Stimulated activated CD4-positive, alpha-beta T cell treated with anti-CD3 and anti-CD28 coated beads, Interleukin-15, amount 100 ng/mL, for 1 hour (primary cell): ENCODE measurements at places on chromosomes 16 and 17.

DNA sequence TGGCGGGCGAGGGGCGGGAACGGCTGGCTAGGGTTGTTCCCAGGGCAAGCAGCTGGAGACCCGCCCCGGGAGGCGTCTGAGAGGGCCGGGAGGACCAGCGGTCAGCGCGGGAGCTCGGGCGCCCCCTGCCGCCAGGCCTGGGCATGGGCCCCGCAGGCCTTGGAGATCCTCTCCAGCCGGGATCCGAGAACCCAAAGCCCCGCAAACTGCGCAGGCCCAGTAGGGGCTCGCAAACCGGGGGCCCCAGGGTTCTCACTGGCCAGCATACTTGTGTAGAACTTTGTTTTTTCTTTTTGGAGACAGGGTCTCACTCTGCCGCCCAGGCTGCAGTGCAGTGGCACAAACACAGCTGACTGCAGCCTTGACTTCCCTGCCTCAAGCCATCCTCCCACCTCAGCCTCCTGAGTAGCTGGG, 20.8 kb upstream of the ZNF423 start:
- no peak for DNase-seq

GRCh38 chr16:82848013-82848412, 221.2 kb downstream of the CDH13 start:
- DNase-seq = no peak

DNA sequence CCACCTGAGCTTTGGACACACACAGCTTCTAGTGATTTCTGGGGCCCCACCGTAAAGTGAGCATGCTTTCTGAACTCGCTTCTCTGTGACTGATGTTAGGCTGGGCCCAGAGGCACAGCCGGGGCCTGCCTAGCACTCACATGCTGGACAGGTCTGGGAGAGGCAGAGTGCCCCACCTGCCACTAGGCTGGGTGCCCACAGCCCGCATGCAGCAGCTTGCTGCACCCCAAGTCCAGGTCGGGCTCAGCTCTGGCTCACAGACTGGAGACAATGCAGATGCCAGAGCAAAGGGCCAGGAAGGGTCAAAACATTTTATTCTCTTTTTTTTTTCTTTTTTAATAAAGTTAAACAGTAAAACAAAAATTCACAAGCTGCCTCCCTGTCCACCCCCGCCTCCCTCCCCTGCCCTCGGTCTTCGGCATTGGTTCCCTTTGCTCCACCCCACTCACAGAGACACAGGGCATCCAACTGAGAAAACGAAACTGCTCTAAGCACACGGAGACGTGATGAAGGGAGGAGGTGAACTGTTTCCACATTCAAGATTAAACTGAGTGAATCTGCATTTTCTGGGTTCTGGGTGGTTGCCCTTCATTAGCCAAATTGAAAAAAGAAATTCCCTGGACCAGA, 9.7 kb downstream of the CNP start:
- DNase-seq = no peak

DNA sequence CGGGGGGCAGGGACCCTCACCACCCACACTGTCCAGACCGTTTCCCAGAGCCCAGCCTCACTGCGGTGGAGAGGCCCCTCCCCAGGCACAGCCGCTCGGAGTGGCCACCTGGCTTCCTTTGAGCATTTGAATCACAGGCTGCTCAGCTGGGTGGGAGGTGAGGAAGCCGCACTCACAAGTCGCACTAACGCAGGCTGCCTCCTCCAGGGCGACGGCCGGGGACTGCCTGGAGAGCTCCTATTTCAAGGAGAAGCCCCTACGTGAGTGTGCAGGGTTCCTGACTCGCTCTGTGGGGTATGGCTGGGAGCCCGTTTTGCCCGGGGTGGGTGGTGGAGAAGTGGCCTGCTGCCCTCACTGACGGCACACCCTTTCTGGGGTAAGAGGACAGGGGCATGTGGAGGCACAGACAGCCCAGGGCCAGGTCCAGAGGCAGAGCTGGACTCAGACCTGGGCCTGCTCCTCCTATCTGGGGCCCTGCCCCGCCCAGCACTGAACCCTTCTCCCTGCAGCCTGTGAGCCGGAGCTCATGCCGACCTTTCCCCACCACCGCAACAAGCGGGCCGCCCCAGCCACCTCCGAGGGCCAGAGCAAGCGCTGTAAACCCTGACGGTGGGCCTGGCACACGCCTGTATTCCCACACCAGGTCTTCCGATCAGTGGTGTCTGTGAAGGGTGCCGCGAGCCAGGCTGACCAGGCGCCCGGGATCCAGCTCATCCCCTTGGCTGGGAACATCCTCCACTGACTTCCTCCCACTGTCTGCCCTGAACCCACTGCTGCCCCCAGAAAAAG, 6.2 kb downstream of the SPATA2L start:
- no peak for DNase-seq

- DNase-seq = no peak
Measured at GRCh38 chr16:72380283-72380682, 208.3 kb upstream of the PMFBP1 start.

DNA sequence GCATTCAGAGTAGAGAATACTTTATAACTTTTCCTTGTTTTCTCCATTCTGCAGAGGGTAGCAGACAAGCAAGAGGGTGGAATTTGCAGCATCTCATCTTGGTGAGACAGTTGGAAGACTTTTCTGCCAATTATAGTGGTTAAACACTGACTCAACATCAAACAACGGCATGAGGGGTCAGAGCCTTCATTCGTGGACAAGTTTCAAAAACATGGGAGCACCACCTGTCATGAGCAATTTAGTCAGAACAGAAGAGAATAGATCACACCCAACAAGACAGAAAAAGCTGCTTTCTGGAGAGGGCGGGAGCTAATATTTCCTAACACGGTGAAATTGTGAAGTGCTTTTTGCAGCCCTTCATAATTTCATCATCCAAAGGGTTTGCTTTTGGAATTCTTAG, 17.9 kb upstream of the ZNF652 start:
- no peak for DNase-seq

DNA sequence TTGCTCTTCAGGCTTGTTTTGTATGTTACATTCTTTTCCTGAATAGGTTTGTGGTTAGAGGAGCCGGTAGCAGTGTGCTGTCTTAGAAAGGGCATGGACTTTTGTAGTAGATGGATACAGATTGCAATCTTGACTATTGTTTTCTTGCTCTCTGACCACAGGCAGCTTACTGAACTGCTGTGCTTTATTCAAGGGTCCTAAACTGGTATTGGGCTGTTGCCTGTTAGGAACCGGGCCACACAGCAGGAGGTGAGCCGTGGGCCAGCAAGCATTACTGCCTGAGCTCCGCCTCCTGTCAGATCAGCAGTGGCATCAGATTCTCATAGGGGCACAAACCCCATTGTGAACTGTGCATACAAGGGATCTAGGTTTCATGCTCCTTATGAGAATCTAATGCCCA, 373.9 kb downstream of the CPPED1 start:
- DNase-seq = no peak

- DNase-seq = no peak
Measured at GRCh38 chr16:17926461-17926860, 410.1 kb downstream of the NPIPA8 start.

DNA sequence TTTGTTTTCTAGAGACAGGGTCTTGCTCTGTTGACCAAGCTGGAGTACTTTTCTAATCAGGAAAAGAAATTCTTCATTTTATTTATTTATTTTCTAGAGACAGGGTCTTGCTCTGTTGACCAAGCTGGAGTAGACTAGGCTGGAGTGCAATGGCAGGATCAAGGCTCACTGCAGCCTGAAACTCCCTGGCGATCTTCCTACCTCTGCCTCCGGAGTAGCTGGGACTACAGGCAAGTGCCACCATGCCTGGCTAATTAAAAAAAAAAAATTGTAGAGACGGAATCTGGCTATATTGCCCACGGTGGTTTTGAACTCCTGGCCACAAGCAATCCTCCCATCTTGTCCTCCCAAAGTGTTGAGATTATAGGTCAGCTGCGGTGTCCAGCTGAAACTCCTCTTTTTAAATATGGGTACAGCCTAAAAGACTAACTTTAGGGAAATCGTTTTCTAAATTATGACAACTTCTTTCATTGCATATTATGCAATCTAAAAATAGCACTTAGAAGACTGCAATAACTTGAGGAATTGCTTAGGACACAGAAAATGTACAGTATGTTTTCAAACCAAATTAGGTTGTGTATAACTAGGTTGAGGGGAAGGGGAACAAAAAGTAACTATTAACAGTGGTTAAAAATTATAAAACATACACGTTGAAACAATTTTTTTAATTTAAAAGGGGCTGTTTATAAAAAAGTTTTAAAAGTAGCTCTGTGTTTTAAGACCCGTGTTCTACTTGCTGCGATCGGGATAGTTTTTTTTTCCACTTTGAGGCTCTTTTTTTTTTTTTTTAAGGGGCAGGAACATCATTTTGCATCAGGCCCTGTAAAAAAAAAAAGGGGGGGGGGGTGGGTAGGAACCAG, 4.7 kb downstream of the PRAC1 start:
- no peak for DNase-seq

GRCh38 chr16:57128771-57129389, 36.5 kb downstream of the CPNE2 start:
- DNase-seq = no peak
